Prostate gland (tissue), 2 donors: ENCODE measurements at places on chromosomes 2 and 18. TPM values are rescaled to one million over a fixed set of nuclear protein-coding genes. Genes with fewer than 3 reads are reported as not detected.

GRCh38 chr2:227595797-227596196, 2.9 kb upstream of the SCYGR2 start:
- H3K36me3 ChIP-seq: no peaks in the 10 kb centered on the region
- H3K4me1 ChIP-seq: no peaks in the 10 kb centered on the region
- H3K4me3 ChIP-seq: no peak overlapping the region
- no peak for DNase-seq
- no peak overlapping the region for H3K27ac ChIP-seq

- DNase-seq: no peak
- no peak overlapping the region for H3K27ac ChIP-seq
- H3K27me3 ChIP-seq: no peaks in the 10 kb centered on the region
- H3K36me3 ChIP-seq: no peaks in the 10 kb centered on the region
Observed at GRCh38 chr2:177419274-177419673, 26.7 kb downstream of the AGPS start.

DNA sequence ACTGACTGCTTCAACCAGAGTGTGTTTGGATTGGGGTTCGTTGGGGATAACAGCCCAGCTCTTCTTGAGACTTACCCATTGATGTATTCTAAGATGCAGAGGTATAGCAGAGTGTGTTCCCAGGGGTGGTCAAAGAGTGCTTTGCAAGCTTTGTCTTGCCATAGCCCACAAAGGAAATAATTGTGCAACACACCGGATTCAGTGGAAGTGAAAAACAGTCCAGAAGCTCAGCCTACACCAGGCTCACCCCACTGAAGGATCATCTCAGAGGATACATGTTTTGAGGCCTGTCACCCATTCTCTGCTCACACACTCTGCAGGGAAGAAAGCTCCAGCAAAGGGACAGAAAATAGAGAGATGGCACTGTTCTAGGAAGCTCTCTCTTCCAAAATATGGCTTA, 9.6 kb downstream of the CACNB4 start:
- DNase-seq: no peak
- H3K4me1 ChIP-seq: no peaks in the 10 kb centered on the region
- no peaks in the 10 kb centered on the region for H3K27me3 ChIP-seq
- H3K27ac ChIP-seq: no peak overlapping the region
- H3K36me3 ChIP-seq: no peaks in the 10 kb centered on the region

DNA sequence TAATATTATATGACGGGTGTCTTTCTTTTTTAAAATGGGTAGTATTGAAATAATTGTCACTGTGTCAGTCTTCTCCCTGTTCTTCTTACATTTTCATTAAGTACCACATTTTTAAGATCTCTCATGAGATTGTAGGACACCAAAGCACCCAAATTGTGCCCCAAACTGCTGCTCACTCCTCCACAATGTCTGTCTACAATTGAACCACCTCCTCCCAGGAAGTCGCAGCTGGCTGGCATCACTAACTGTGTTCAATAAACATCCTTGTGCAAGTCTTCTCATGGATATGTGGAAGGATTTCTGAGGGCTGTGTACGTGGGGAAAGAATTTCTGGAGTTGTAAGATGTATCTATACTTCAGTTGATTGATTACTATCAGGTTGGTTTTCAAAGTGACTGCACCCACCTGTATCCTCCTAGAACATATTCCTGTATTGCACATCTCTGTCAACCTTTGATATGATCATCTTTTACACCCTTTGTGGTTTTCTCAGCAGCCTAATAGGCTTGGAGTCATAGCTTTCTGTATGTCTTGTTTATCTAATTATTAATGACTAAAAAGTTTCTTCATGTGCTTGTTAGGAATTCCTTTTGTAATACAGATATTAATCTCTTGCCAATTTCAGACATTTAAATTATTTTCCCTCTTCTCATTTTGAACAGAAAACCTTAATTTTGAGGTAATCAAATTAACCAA, 774.9 kb downstream of the RNF144A start:
- no peaks in the 10 kb centered on the region for H3K36me3 ChIP-seq
- H3K4me1 ChIP-seq: no peaks in the 10 kb centered on the region
- H3K27ac ChIP-seq: no peak overlapping the region
- no peak for DNase-seq

SOWAHC gene
- total RNA-seq: 24.9 TPM

DNA sequence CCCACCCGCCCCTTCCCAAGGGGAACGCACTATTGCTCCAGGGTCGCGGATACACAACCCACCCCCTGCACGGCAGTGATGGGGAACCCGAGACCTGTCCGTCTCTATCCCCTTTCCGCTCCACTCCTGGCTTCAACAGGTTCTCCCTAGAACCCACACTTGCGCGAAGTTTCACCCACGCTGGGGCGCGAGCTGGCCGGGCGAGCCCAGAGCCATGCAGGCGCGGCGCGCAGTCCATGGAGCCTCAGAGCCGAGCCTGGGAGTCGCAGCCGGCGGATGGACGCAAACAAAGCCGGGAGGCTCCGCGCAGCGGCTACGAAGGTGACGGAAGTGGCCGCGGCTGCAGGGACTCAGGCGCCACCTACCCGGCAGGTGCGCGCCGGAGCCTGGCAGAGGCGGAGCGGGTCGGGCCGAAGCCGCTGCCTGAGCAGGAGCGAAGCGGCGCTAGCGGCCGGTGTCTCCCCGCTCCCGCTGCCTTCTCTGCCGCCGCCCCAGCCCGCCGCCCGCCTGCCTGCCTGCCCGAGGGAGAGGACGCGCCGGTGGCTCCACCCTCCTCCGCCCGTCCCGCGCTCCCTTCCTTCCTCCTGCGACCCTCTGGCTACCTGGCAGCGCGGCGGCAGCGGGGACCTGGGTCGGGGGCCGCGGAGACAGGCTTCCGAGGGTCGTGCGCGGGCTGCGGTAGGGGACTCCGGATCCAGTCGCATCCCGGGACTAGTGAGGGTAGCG, 14.0 kb downstream of the ALPG start:
- H3K27me3 ChIP-seq: peaks cover 18% of the 10 kb centered on the region
- peak overlapping the region; percentile 14 for H3K4me3 ChIP-seq
- peak; percentile 43 for DNase-seq
- no peak overlapping the region for H3K27ac ChIP-seq
- no peaks in the 10 kb centered on the region for H3K4me1 ChIP-seq
- H3K36me3 ChIP-seq: no peaks in the 10 kb centered on the region

DNA sequence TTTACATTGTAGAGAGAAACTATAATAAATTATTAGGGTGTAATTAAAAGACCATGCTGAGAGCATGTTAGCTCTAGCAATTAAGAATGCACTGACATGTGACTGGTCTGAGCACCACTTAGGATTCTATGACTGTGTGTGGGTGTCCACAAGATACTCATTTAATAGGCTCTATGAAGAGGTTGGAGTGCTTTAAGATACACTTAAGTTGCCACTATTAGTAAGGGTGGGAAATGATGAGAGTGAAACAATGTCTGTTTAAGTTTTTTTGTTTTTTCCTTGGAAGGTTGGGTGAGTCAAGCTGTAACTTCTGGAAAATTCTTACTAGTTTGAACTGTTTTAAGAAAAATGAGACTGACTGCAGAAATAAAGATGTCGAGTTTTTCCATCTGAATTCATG, 1.8 kb upstream of the FAP start:
- no peaks in the 10 kb centered on the region for H3K4me1 ChIP-seq
- H3K4me3 ChIP-seq: no peak overlapping the region
- H3K36me3 ChIP-seq: no peaks in the 10 kb centered on the region
- no peak for DNase-seq
- no peak overlapping the region for H3K27ac ChIP-seq
- H3K27me3 ChIP-seq: no peaks in the 10 kb centered on the region

- no peak for DNase-seq
- no peaks in the 10 kb centered on the region for H3K4me1 ChIP-seq
- H3K36me3 ChIP-seq: no peaks in the 10 kb centered on the region
- no peak overlapping the region for H3K4me3 ChIP-seq
Observed at GRCh38 chr18:48709371-48710062, 170.7 kb downstream of the CTIF start.

DCDC2C gene
- not detected for total RNA-seq

- H3K36me3 ChIP-seq: no peaks in the 10 kb centered on the region
- H3K4me1 ChIP-seq: no peaks in the 10 kb centered on the region
- no peaks in the 10 kb centered on the region for H3K27me3 ChIP-seq
- no peak for DNase-seq
- H3K4me3 ChIP-seq: no peak overlapping the region
- H3K27ac ChIP-seq: no peak overlapping the region
Observed at GRCh38 chr18:38453880-38454279, 888.3 kb upstream of the CELF4 start.
